ENCODE measurements at places on chromosomes 16 and 17.

DNA sequence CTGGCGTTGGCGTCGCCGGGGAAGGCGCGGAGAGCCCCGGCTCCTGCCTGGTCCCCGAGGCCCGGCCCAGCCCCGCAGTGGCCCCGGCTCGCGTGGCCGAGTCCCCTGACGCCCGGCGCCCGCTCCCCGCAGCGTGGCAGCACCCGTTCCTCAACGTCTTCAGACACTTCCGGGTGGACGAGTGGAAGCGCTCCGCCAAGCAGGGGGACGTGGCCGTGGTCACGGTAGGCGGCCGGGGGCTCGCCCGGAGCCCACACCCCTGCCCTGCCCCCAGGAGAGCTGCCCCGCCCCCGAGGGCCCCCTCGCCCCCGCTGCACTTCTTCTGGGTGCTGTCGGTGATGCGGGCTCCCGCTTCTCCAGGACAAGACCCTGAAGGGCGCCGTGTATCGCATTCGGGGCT lies 466 bp downstream of the WDR90 start:
- no peak for DNase-seq

DNA sequence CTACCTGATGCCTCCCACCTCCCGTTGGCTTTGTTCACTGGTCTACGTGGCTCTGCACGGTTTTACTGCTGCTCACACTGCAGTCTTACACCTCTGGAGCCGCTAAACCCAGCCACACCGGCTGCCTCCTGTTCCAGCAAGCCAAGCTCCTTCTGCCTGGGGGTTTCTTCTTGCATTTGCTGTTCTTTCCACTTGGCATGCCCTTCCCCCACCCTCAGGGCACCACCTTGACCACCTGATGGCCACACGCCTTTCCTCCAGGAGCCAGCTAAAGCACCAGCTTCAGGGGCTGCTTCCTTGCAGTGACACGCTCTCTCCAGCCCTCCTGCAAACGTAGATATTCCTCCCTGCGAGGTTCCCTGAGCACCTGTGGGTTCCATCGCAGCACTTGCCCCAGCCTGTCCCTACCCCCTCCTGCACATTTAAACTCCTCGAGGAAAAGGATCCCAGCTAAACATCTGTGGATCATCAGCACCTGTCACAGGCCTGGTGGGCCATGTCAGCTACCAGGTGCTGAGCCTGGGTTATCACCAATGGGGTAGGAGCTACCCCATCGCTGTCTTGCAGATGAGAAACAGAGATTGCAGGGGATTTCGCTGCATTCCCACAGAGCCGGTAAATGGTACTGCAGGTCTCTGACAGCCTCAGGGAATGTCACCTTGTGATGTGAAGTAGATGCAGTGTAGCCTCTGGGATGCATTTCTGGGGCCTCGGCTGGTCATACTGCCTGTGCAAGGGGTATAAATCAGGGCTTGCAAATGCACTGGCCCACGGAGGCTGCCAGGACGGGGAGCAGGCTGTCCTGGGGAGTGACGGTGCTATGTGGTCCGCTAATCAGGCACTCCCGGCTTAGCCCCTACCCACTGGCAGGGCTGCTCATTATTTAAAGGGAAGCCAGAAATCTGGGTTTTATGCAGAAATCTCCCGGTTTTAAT lies 285.2 kb downstream of the CPPED1 start:
- DNase-seq, result no peak

GRCh38 chr17:70144260-70144846 lies 25.0 kb upstream of the KCNJ2 start:
- DNase-seq, result no peak

DNA sequence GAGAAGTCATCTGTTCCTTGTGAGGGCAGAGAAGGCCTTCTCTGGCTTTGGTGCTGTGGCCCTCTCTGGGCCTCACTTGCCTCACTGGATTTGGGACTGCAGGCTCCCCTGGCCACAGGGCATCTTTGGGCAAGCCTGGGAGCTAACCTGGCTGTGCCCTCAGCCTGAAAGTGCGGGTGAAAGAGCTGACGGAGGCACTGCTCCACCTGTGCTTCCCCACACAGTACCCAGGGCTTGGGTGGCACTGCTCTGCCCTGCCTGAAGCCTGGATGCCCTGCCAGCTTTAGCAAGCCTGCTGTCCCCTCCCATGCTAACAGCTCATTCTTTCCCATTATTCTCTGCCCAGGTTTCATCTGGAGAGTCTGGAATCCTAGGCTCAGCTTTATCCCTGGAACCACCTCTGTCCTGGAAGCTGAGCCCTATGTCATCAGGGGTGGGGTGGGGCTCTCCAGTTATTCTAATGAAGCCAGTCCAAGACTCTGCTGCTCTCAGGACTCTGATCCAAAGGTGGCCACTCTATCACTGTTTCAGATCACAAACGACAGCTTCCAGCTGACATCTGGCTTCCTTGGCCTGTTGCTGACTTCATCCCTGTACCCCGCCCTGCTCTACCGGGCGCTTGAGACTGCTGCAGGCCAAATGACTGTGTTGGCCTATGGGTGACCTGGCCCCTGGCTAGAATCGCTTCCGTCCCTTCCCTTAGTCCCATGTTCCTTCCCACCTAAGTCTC lies 29.3 kb downstream of the HIC1 start:
- DNase-seq, result no peak

DNA sequence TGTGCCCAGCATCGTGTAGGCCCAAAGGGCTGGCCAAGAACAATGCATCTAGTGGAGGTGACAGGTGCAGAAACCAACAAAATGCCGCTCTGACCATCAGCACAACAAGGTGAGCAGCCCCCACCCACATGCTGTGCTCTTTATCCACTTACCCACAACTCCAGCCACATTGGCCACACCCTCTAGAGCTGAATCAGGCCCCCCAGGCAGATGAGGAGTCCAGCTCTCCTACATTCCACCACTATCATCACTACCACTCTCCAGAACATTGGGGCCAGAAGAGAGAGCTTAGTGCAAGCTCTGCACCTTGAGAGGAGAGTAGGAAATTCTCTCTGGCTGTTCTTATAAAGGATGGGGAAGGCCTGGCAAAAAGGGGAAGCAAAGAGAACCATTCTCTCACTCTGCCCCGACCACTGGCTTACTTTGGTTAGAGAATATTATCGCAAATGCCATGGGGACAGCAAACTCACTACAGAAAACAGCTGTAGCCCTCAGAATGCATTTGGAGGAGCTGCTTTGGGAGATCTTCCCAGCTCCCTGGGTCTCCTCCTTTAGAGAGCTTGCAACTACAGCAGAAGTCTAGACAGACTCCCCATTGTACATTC lies 75.0 kb downstream of the TMEM132E start:
- DNase-seq, result no peak

DNA sequence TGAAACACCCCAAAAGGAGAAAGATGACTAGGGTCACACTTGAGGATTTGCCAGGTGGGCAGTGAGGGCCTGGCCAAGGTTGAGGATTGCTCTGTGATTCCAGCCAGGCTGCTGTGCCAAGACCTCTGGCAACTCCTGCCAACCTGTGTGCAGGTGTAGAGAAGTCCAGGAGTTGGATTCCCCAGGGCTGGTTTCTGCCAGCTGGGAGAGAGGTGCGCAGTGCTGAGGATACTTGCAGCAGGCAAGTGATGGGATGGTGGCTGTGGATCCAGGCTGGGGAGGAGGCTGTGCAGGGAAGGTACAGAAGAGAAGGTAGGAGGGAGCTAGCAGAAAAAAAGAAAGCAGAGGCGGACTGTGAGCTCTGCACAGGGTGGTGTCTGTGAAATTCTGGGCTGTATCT lies 6.6 kb downstream of the RIPOR1 start:
- DNase-seq, result no peak

DNA sequence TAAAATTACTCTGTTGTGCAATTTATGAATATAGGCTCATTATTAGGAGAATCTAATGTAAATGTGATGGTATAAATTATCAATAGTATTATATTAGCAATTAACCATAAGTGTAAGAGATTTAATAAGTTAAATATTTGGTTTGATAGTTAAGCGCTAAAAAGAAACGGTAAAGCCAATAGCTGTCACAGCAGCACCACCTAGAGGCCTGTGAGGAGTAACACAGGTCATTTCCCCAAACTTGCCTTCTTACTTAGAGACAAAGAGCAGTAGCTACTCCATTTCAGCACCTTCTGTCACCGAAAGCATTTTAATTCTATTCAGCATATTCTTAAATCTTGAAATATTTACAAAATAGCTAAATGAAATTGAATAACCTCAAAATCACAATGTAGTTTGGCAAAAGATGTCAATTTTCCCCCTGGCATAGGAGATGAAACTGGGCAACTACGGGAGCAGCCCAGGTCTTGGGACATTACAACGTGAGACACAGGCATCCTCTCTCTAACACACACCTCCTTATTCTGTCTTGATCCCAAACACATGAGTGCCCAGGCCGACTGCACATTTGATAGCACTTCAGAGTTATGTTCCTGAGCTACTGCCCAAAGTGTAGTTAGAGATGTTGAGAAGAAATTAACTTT lies 14.3 kb upstream of the DYNLRB2 start:
- DNase-seq, result no peak

Data from epithelial cell of prostate (primary cell).